Spleen (tissue), 13 donors: ENCODE measurements at places on chromosomes 3 and 15. TPM values are rescaled to one million over a fixed set of nuclear protein-coding genes. Genes with fewer than 3 reads are reported as not detected.

GOLGA8O gene
- 0.07 TPM for polyA plus RNA-seq

IL17RD gene
- polyA plus RNA-seq: 0.20 TPM

PRKCD gene
- polyA plus RNA-seq: 50.0 TPM

DLEC1 gene
- 0.57 TPM for polyA plus RNA-seq

LRRK1 gene
- 23.6 TPM for polyA plus RNA-seq

MBD4 gene
- 52.2 TPM for polyA plus RNA-seq

KIF15 gene
- 0.74 TPM for polyA plus RNA-seq

ITIH1 gene
- 11.4 TPM for polyA plus RNA-seq

TNFSF10 gene
- 27.5 TPM for polyA plus RNA-seq

PEX5L gene
- polyA plus RNA-seq: not detected

A4GNT gene
- polyA plus RNA-seq: not detected

ARGFX gene
- polyA plus RNA-seq: not detected

MME gene
- 1.3 TPM for polyA plus RNA-seq

SIDT1 gene
- polyA plus RNA-seq: 12.8 TPM

KBTBD8 gene
- 10.5 TPM for polyA plus RNA-seq

FILIP1L gene
- polyA plus RNA-seq: 11.1 TPM

GALNT15 gene
- 3.1 TPM for polyA plus RNA-seq

STARD9 gene
- 2.8 TPM for polyA plus RNA-seq

CHRM5 gene
- not detected for polyA plus RNA-seq

FOXB1 gene
- 0.13 TPM for polyA plus RNA-seq

CACNA2D3 gene
- 1.1 TPM for polyA plus RNA-seq

NMNAT3 gene
- 3.0 TPM for polyA plus RNA-seq

BMF gene
- polyA plus RNA-seq: 27.7 TPM

RAD54L2 gene
- 2.2 TPM for polyA plus RNA-seq

MAP6D1 gene
- 0.77 TPM for polyA plus RNA-seq

ISY1 gene
- 25.2 TPM for polyA plus RNA-seq

SPCS1 gene
- 122 TPM for polyA plus RNA-seq

LSG1 gene
- 26.3 TPM for polyA plus RNA-seq

APOD gene
- polyA plus RNA-seq: 50.5 TPM

ITIH4 gene
- 30.3 TPM for polyA plus RNA-seq

LAMB2 gene
- polyA plus RNA-seq: 264 TPM

ABHD17C gene
- polyA plus RNA-seq: 7.8 TPM

LEKR1 gene
- polyA plus RNA-seq: 0.99 TPM

ASB14 gene
- not detected for polyA plus RNA-seq

SCN11A gene
- 2.6 TPM for polyA plus RNA-seq

PTH1R gene
- polyA plus RNA-seq: 67.1 TPM

MYL3 gene
- polyA plus RNA-seq: 6.7 TPM

GTPBP8 gene
- 7.4 TPM for polyA plus RNA-seq

TLR9 gene
- 3.8 TPM for polyA plus RNA-seq

GMNC gene
- polyA plus RNA-seq: not detected

PLSCR5 gene
- polyA plus RNA-seq: not detected

HYAL3 gene
- 2.1 TPM for polyA plus RNA-seq

INTS14 gene
- 17.2 TPM for polyA plus RNA-seq

GOLGA8M gene
- not detected for polyA plus RNA-seq

IDH2 gene
- 36.4 TPM for polyA plus RNA-seq
